ENCODE measurements at places on chromosomes 1 and 21.

DNA sequence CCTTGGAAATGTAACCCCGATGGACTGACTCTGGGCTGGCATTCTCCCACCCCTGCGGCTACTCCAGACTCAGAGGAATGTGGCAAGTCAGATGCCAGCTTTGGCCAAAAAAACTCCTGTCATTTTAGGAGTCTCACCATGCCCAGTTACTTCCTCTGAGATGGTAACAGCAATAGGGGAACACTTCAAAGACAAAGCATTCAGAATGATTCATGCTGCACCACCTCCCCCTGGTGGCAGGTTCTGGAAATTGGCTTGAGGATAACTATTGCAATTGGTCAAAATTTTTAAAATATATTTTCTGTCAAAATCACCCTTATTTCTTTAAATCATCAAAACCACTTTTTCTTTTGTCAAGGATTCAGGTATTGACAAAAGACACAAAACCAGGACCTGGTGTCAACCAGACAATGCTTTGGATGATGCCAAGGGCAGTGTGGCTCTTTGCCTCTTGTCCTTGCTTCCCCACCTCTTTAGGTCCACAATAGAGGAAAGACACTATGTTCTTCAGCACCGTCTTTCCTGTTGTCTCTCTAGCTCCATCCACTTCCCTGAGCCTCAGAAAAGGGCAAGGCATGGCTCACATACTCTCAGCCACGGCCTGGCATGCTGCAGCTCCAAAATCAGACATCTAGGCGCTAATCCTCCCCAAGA, 9.9 kb upstream of the CDCA8 start:
- no peak for DNase-seq

GRCh38 chr1:217542837-217543236, 88.1 kb downstream of the GPATCH2 start:
- DNase-seq = no peak

DNA sequence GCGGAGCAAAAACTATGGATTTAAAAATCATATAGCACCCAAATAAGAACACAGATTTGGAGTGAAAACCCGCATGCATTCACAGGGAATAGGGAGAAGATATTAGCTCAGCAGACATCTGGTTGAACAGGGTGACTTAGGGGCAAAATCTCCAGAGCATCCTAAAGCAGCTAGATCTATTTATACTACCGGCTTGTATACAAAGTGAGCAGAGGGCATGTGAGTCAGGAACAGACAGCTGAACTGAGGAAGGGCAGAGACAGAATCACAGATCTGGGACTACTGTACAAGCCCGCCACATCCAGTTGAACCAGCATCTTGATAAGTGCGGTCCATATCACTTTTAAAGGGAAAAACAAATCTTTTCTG, 35.2 kb upstream of the EXOSC10 start:
- DNase-seq = no peak

- peak; percentile 66 for DNase-seq
Measured at GRCh38 chr1:211258756-211259637, at the start of gene RCOR3. Gene RCOR3 (plus strand): TSS chr1:211259366. CDS start chr1:211259561, 195 bp downstream.

GRCh38 chr1:227901239-227901905, 46.4 kb downstream of the WNT9A start:
- no peak for DNase-seq

DNA sequence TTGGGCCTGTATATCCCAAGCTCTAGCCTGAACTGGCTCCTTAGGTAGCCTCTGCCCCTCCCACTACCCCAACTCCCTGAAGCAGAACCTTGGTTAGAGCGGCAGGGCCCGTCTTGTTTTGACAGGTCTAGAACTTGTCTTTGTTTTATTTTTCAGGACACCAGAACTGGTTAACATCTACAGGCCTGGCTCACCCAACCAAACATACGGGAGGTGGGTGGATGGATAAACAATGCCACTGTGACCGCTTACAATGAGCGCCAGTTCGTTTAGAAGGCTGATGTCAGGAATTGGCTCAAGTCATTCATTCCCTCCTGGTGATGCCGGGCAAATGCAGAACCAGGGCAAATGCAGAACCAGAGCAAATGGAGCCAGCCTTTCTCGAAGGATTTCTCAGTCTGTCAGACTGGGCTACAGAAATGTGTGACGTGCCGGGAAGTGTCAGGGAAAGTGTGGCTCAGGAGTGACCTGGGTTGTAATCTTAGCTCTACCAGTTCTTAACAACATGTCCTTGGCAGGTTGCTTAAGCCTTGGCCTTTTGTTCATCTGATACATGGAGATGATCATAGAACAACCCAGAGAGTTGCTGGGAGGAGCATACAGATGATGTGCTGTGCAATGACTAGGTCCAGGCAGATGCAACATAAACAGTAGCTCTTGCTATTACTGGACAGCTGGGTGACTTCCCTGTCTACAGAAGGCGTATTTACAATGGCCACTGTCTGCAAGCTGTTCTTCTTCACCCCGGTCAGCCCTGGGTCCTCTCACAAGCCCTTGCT, 30.5 kb upstream of the BTG2 start:
- DNase-seq = no peak

DNA sequence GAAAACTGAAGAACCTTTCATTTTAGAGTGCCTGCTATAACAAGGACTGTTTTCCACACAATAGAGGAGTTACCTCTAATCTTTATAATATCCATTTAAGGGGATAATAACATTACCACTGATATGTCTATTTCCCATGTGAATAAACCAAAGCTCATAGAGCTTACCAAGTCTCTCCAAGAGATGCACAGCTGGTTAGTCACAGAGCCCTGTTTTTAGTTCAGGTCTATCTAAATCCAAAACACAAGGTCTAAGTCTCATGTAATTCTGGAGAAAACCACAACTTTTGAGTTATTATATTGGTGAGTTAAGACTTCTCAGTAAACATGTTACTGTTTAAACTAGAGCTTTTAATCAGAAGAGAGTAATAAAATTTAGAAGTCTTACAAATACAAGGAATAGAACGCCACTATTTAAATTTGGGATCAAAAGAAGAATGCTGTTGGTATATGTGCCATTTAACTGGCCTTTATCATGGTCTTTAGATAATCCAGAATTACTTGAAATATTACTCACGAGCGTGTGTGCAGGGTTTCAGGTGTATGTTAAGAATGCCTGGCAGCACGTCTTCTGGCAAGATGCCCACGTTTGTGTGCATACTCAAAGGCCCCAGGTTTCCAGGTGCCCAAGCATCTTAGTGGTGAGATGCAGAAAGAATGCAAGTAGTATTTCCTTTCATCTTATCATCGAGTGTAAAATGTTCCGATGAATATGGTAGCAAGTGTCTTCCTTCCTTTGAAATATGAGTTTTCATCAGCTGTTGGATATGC, 190.6 kb downstream of the FMN2 start:
- DNase-seq = no peak

DNA sequence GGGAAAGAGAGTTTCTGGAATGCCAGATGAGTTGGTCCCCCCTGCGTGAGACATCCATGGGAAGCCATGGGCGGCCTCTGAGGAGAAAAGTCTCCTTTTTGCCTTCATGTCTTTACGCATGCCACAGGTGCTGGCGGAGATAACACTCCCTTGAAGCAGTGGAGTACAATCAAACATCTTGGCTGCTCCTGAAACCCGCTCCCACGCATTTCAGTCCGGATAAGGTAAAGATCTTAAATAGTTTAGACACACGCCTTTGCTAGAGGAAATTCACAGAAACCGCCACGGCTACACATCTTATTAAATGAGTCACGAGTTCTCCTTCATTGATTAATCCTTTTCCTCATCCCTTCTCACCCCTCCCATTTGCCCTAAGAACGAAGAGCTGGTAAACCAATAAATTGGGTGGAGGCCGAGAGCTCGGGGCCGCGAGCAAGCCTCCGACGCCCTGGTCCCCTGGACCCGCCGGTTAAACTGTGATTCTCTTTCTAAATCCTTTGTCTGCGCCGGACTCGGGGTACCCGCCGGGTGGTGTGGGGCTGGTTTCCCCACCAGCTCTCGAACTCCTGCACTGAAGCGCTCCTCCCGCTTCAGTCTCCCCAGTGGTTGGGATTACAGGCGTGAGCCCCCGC, 6.6 kb upstream of the ZNF669 start:
- DNase-seq = no peak

DNA sequence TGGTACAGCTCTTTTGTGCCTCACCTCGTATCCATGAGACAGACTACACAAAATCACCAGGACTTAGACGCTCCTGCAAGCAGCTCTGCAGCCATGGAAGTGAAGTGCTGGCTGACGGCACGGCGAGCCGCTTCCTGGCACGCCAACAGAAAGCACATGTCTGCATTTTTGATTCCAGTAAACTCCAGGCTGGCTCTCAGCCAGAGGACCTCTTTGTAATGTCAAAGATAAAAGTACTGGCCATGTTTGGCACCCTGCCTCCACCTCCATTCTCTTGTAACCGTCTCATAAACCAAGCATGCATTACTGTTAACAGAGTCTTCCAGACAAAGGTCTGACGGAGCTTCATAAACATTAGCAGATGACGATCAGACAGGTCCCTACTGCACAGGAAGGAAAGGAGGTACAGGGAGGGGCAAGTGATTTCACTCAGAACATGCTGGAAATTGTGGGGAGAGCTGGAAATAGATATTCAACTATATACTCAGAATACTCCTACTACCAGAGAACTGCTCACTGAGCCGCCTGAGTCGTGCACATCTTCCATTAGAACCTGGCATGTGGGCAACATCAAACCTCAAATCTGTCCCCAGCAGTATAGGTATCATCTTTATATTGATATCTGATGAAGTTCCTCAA, 632.0 kb downstream of the SMYD3 start:
- DNase-seq = no peak

- no peak for DNase-seq
Measured at GRCh38 chr1:2519029-2519685, 7.2 kb downstream of the PANK4 start.

- no peak for DNase-seq
Measured at GRCh38 chr1:44616991-44617702, 57.1 kb downstream of the TMEM53 start.

DNA sequence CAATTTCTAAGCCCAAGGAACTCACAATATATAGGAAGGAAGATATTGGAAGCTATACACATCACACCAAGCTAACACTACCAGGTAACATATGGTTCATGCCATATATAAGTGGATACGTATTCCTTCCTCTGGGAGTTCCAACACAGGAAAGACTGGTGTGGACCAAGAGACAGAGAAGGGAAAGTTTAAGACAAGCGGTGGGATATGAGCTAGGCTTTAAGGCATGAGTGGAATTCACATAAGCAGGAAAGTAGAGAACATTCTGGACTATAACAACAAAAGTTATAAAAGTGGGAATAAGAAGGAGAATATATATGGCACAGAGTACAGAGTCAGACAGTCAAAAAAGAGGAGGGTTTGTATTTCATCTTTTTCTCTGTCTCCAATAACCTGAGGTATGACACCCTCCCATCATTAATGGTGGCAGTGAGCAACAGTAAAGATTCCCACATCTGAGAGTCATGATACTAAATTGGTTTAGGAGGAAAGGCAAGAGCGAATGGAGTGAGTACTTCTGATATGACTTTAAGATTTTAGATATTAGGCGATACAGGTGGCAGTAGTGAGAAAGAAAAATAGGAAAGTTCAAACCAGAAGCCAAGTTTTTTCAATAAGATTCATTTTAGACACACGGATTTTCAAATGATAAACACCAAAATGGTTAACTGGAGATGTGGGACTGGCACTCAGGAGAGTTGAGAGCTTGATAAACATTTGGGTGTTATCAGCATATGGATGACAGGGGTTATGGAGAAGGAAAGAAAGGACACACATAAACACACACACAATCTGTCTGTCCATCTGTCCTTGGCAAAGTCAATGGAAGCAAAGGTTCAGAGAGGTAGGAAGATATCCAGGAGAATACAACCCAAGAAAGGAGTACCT, 87.4 kb upstream of the TTC39A start:
- no peak for DNase-seq

DNA sequence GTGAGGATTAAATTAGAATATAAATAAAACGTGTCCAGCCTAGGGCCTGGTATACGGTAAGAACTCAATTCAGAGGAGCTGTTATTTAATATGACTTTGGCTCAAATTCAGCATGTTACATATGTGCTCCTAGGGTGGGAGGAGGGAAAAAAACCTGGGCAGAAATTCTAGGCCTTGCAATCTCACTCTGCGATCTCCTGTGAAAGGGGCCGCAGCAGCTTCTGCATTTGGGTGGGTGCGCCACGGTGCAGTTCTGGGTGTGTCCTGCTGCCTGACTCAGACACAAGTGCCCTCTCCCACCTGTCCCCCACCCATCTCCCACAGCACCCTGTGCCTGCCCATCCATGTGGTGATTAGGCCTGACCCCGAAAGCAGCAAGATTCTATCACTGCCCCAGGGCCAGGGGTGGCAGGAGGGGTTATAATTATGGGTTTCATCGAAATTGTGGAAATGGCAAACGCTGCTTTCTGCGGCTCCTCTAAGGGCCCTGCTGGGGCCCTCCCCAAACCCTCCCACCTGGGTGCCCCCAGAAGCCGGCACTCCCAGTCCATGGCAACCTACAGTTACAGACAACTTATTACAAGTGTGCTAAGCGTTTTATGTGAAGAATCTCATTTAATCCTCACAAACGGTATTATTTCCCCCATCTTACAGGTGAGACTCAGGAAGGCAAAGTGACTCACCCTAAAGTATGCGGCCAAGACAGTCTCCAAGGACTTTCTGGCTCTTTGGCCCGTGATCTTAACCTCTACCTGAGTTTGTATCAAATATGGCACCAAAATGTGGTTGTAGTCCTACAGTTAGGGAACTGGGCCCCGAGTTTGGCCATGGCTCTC, 25.5 kb upstream of the GRHL3 start:
- no peak for DNase-seq

DNA sequence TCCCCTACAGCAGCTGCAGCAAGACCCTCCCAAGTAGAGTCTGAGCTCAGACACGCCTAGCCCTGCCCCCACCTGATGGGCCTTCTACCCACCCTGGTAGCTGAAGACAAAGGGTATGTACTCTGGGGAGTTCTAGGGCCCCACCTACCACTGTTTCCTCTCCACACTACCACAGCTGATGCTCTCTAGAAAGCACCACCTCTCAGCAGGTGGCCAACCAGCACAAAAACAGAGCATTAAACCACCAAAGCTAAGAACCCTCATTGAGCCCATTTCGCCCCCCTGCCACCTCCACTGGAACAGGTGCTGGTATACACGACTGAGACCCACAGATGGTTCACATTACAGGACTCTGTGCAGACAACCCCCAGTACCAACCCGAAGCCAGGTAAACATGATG, 258.9 kb downstream of the SETD4 start:
- no peak for DNase-seq

- no peak for DNase-seq
Measured at GRCh38 chr1:211605603-211606331, 26.8 kb upstream of the SLC30A1 start.

- DNase-seq = no peak
Measured at GRCh38 chr1:232192781-232193450, 437.0 kb downstream of the SIPA1L2 start.

DNA sequence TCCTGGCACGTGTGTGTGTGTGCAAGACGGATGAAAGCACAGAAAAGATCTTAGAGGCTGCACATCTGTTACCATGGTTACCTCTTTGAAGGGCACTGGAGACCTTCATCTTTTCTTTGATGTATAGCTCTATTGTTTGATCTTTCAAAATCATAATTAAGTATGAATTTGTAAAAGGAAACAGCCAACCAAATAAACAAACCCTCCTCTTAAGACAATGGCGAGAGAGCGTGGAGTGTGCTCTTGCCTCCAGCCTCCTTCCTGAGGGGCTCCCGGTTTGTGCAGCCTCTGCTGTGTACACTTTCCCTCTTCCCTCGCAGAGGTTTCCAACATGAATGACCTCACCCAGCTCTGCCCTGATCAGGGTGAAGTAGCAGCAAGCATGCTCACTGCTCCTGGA, 27.9 kb downstream of the CACNA1S start:
- no peak for DNase-seq
